ENCODE measurements at places on chromosomes 7 and 10.

GRCh38 chr10:117457071-117457810 lies 82.0 kb upstream of the PDZD8 start:
- DNase-seq: no peak

- no peak for DNase-seq
Observed at GRCh38 chr7:15582773-15583172, 21.0 kb upstream of the AGMO start.

- no peak for DNase-seq
Observed at GRCh38 chr7:40579401-40579800, 444.6 kb downstream of the SUGCT start.

DNA sequence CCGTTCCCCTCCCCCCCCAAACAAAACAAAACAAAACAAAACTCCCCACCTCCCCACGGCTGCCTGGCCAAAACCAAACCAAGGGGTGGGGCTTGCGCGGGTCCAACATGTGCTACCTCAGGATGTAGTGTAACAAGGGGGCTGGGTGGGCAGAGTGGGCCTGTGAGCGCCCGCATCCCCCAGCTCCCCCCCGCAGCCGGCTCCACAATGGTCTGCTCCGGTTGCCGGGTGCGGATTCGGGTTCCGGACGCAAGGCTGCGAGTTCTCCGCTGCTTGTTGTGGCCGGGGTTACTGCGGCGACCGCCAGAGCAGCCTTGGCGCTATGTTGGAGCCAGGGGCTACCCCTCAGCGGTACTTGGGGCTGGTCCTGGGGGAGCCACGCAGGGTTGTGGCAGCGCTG lies 4.9 kb downstream of the C10orf143 start:
- no peak for DNase-seq

DNA sequence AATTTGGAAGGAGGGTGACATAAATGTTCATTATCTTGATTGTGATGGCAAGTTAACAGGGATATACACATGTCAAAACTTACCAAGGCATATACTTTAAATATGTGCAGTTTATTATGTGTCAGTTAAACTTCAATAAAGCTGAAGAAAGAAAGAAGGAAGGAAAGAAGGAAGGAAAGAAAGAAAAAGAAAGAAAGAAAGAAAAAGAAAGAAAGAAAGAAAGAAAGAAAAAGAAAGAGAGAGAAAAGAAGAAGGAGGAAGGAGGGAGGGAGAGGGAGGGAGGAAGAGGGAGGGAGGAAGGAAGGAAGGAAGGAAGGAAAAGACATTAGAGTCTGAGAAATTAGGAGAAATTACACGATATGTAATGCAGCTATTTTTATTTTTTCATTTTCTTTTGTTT lies 15.9 kb upstream of the GSTK1 start:
- no peak for DNase-seq

- DNase-seq: no peak
Observed at GRCh38 chr10:34907743-34908430, 92.8 kb upstream of the PARD3 start.

DNA sequence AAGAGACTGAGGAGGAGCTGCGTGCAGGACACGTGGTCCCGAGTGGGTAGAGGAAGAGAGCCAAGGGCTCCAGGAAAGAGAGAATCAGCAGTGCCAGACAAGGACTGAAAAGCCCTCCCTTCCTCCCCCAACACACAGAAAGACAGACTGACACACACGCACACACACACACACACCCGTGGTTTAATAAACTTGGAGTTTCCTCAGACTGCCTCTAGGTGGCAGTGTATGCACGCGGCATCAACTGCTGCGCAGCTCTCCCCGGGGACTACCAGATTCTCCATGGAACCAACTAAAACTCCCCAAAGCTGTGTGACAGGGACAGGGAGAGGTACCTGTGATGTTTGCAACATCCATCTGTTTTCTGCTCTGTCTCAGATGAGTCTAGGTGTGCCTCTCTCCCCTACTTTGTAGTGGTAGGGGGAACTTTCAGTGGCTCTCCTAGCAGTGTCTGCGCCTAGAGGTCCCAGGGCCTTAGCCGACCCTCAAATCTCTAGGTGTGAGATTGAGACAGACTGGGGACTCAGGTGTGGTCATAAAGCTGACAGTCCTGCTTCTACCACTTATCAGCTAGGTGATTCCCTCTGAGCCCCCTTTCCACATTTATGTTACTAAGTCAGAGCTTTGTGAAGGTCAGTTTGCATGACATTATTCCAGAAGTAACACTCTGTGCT lies 9.3 kb upstream of the TSPAN14 start:
- peak; percentile 4 for DNase-seq

- DNase-seq: peak; percentile 27
Observed at GRCh38 chr7:158809596-158809995, 19.7 kb downstream of the ESYT2 start.

DNA sequence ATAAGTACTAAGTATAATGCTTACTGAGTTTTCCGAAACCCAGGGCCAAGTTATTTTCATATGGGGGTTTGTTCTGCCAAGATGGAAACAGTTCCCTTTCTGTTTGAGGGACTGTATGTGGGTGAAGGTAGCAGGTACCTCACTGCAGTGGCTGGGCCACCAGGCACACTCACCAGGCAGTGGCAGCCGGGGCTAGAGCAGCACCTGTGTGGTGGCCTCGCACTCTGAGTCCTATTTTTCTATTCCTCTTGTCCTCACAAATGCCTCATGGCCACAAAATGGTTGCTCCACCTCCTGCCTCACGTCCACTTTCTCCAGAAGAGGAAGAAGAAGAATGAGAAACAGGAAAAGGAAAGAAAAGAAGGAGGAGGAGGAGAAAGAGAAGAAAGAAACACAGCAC lies 167.3 kb upstream of the SHH start:
- DNase-seq: no peak

GRCh38 chr10:72061491-72061890 lies 26.9 kb downstream of the SPOCK2 start:
- no peak for DNase-seq

GRCh38 chr10:132698211-132698751 lies 87.7 kb downstream of the NKX6-2 start:
- no peak for DNase-seq

Measured in SIG-M5 (cell line).